Colonic mucosa (tissue), 4 donors: ENCODE measurements at places on chromosomes 4 and X.

DNA sequence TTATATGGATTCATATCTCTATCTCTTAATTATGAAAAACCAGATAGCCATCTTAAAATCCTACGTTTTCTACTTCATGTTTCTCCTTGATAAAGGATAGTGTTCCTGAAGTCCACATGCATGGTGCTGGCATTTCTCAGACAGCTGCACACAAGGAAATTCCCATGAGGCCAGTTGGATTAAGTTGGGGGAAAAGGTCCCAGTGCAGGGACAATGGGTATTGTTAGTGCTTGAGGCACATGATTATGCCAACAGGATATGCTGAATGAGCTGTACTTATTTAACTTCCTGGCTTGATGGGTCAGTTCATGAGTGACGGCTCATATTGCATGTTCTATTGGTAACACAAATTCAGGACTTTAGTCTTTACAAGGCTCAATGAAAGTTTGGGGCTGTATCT lies 913.9 kb upstream of the NDST4 start:
- no peak for DNase-seq

- no peak for DNase-seq
These were observed 37.6 kb upstream of the SHISA3 start for GRCh38 chr4:42359711-42360110.

DNA sequence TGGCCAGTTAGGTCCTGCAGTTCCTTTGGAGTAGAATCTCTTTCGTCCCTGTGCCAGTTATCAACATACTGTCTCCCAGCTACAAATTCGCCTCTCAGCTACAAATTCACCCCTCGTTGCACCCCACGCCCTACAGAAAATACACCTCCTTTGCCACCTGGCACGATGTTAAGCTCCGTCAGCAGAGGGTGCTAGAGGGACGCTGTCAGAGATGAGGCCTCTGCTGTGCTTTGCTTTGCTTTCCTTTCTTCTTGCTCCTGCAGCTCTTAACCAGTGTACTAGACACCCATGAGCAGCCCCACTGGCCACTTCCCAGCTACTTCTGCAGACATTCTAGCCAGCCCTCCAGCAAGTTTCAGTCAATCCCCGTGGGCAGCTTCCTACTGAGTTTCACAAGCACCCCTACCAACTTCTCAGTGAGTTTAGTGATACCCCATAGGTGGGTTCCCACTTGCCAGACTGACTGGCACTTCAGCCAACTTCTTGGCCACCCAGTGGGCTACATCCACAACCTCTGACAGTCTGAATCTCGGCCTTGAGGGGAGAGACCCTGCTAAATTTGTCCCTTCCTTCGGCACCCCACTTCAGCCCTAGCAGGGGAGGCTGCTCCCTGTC lies 21.8 kb downstream of the HAUS3 start:
- peak; percentile 75 for DNase-seq

DNA sequence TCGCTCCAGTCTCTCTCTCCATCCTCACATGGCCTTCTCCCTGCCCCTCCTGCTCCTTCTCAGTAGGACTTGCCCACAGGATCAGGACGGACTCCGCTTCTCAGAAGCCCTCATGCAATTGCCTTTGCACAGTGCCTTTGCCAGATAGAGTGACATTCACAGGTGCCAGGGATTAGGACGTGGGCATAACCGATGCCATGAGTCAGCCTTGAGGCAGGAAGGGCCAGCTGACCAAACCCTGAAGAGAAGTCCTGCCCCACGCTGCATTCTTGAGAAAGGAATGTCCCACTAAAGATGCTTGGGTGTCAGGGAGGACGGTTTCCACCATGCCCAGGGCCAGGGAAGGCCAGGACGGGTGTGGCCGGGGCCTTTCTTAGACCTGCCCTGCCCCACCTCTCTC lies 6.6 kb upstream of the GRPEL1 start:
- DNase-seq = no peak

DNA sequence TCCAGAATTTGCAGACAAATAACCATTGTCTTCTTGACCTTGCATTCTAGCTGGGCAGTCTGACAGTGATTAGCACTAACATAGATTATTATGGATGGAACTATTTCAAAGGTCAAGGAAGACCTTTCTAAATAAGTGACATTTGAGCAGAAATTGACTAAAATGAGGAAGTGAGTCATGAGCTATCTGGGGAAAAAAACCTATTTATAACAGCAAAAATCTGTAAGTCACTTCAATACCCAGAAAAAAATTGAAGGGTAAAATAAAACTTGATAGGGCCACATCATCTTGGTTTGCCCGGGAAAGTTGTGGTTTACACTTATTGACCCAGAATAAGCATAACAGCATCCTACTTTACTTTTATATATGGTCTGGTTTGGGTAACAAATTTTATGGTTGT lies 414.6 kb upstream of the HS3ST1 start:
- no peak for DNase-seq

- no peak for DNase-seq
These were observed 278.4 kb downstream of the CAMK2D start for GRCh38 chr4:113483131-113483530.
